ENCODE measurements at places on chromosomes 11 and 22.
A peak's percentile ranks its signal among the peaks of the same experiment; 100 is the strongest.

- DNase-seq = no peak
These were observed 14.2 kb downstream of the PEX26 start for GRCh38 chr22:18091916-18092526.

GRCh38 chr11:74744277-74744676 is 4.4 kb upstream of the RNF169 start:
- DNase-seq = no peak

DNA sequence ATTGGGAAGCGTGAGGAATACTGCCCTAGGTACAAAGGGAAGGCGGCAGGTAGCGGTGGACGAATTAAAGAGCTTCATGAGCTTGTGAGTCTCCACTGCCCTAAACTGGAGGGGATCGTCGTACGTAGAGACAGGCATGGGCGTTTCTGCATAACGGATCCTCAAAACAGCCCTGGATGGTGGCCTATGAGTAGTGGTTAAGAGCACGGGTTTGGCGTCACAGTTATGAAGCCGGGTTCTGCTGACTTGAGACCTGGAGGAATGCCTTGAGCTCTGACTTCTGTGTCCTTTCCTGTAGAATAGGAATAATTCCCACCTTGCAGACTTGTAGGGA is 335 bp downstream of the TMEM138 start:
- DNase-seq = peak; percentile 6

DNA sequence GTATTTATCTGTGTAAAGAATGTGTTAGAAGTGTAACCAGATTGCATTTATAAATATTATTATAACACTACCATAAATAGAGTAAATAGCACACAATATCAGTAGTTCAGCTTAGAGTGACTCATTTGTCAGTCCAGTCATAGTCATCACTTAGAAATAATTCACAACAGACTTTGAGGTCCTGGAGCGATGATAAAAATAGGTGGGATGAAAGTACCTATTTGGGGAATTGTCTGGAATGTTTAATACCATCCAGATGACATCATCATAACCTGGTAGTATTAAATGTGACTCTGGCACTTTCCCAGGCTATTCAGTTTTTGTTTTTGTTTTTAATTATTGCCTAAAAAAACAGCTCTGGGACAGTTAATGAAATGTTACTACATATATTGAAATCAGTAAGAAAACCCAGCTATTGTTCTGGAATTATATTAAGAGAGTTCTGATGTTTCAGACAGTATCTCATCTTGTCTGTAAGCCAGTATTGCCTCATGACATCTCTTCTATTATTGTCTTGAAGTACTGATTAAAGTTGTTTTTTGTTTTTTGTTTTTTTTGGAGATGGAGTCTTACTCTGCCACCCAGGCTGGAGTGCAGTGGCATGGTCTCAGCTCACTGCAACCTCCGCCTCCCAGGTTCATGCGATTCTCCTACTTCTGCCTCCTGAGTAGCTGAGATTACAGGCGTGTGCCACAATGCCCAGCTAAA is 74.8 kb downstream of the SIK2 start:
- no peak for DNase-seq

DNA sequence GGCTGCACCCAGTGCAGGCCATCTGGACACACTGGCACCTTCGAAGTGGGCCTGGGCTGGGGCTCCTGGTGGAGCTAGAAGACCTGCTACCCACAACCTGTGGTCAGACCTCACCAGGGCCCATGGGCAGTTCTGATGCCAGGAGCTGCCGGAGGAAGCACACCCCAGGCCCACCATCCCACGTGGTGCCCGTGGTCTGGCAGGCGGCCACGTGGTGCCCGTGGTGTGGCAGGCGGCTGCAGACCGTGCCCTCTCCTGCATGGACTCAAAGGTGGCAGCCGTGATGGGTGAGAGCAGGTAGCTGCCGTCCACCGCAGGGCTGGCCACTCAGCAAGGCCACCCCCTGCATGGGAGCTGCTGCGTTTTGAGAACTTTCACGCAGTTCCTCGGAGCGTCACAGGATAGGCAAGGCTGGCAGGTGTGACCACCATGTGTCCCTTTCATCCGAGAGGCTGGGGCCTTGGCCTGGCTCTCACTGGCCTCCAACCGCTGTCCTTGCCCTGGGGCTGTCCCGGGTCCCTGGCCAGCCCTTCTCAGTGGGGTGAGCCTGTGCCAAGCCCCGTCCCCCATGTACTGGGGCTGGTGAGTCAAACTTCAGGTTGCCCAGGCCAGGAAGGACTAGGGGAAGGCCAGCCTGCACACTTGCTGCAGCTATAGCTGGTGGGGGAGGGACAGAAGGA is 3.9 kb upstream of the IL17REL start:
- no peak for DNase-seq

DNA sequence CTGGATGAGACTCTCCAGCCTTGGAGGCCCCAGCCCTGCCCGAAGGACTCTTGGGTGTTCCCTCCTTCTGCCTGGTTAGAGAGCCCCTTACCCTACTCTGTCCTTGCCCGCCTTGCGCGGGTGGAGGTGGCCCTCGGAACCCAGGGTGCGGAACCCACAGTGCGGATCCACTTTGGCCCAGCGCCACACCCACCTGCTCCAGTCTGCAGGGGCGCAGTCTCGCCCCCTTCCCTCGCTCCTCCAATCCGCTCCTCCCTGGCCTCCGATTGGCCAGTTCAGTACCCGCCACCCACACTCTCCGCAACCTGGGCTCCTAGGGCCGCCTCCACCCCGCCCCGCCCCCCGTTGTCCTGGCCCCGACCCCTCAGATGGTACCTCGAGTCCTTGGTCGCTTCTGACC is 2.4 kb downstream of the CAPN1 start:
- no peak for DNase-seq

GRCh38 chr11:112931703-112932102 is 29.5 kb upstream of the NCAM1 start:
- DNase-seq = no peak

GRCh38 chr22:24875862-24876506 is 70.0 kb downstream of the SGSM1 start:
- DNase-seq = no peak

DNA sequence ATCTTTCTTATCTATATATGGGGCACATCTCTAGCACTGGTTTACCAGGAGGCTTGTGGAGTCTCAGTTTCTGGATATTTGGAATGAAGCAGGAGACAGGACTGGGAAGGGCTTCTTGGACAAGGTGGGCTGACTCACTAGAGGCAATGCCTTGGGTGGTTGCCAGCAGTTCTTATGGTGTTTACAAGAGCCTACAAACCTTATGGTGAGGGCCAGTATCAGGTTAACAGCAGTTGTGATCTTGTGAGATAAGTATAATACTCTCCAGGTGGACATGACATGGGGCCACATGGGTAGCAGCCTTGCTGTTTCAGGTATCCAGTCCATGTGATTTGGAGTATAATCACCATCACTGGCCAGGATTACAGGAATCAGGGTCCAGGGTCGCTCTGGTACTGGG is 10.2 kb downstream of the FUT4 start:
- DNase-seq = no peak

Data from stimulated activated CD4-positive, alpha-beta T cell treated with anti-CD3 and anti-CD28 coated beads, TNF-alpha, amount 100 ng/mL, for 4 hours (primary cell).